Spinal cord (tissue), 10 donors: ENCODE measurements at places on chromosomes 2 and 18.

- no peak for DNase-seq
Observed at GRCh38 chr18:57982372-57983021, 61.5 kb upstream of the NEDD4L start.

DNA sequence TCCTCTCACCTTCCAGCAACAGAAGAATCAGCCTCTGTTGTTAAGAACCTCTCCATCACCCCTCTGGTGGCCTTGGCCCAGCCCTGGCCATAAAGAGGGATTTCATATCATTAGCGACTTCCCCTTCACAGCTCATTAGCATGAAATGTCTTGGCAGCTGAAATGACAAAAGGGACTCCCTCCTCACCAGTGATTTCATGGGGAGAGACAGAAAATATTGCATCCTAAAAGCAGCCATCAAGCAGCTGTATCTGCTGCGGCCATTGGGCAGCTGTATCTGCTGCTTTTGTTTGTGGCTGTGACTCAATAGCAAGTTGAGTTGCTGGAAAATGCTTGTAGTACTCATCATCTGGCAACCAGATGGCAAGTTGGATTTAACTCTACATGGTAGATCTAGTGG is 105.9 kb upstream of the RMDN2 start:
- DNase-seq = peak; percentile 4

DNA sequence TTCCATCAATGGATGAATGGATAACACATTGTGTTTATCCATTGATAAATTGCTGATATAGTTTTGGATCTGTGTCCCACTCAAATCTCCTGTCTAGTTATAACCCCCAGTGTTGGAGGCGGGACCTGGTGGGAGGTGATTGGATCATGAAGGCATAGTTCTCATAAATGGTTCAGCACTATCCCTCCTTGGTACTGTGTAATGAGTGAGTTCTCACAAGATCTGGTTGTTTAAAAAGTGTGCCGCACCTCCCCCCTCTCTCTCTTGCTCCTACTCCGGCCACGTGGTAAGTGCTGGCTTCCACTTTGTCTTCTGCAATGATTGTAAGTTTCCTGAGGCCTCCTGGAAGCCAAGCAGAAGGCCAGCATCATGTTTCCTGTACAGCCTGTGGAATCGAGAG is 23.9 kb upstream of the SPATA3 start:
- no peak for DNase-seq

- DNase-seq = no peak
Observed at GRCh38 chr2:191198271-191198670, 46.9 kb upstream of the MYO1B start.

- DNase-seq = no peak
Observed at GRCh38 chr2:24850944-24851343, 57.7 kb downstream of the CENPO start.
